Dermis microvascular lymphatic vessel endothelial cell (primary cell): ENCODE measurements at places on chromosomes 6 and 20. TPM values are rescaled to one million over a fixed set of nuclear protein-coding genes. Genes with fewer than 3 reads are reported as not detected.
A peak's percentile ranks its signal among the peaks of the same experiment; 100 is the strongest.

DNA sequence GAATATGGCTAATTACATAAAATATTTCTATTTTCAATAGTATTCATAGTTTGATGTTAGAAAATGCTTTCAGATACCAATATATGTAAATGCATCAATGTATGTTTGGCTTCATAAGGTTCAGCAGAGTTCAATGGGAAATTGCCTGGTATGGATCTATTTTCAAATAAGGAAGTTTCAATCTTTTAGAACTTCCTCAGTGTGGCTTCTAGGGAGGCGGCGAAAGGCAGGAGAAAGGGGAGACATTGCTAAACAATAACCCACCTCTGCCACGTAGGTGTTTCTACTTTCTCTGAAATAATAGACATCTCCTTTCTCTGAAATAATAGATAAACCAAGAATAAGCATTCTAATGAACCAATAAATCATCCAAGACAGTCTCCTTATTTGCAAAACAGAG lies 237.7 kb upstream of the RAB32 start:
- no peak for DNase-seq

DNA sequence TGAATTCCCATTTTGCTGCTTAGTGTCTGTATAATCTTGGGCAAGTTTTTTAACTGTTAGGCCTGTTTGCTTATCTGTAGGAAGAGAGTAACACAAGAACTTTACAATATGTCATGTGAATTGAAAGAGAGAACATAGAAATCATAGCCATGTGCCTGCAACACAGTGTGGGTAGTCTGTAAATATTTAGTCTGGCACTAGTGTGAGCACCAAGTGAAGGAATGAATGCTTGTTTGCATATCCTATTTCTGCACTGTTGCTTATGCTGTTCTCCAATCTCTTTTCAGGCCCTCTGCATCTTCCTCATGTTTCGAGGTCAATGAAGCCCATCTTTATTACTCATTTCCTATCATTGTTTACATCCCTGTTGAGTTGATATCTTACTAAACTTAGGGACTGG lies 49.2 kb downstream of the CBFA2T2 start:
- no peak for DNase-seq

DNA sequence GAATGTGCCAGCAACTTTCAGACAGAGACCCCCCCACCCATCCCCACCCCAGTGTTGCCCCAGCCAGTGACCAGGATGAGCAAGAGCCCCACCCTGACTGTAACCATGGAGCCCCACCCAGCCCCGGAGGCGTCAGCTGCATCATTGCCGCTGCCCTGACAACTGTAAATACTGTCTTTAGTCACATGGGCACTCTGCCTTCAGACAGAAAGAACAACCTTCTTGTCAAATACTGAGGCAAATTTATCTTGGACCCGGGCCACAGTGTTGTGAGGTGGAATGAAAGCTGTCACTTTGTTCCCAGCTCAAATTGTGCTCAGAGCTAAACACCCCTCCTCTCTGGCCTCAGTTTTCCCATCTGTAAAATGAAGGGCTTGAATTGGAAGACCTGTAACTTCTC lies 23.7 kb downstream of the MOCS3 start:
- peak; percentile 34 for DNase-seq

Gene CFB
- total RNA-seq = 0.13 and 0.51 TPM in 2 replicates

DNA sequence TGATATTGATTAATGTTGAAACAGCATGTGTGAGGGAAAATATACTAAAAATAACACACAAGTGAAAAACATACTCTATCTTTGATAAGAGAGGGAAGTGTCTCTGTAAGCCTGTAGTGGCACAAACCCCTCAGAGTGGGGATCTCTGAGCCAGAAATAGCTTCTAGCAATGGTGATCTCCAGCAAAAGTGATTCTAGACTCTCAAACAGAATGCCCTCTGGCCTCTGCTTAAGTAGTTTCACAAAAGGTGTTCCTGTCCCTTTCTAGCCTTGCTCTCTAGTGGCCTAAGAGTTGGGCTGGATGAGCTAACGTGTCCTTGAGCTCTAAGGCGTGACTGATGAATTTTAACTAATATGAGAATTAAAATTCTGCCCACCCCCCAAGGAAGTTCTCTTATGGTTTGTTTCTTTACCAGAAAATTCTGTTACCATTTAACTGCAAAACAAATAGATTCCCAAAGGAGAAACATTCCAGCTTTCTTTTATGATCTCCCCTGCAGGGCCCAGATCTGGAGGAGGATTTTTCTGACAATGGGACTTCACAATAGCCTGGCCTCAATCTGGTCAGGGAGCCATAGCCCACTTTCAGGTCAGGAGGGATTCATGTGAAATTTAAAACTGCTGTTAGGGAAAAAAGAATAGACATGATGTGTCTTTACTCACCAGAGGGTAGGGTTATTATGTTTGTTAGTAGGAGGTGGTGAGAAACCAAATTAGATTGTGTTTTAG lies 182.5 kb upstream of the LAMP5 start:
- DNase-seq = no peak

GRCh38 chr6:47700053-47700452 lies 1.7 kb downstream of the ADGRF4 start:
- DNase-seq = no peak

Gene OPRL1
- 2.3 and 2.7 TPM in 2 replicates for total RNA-seq

DNA sequence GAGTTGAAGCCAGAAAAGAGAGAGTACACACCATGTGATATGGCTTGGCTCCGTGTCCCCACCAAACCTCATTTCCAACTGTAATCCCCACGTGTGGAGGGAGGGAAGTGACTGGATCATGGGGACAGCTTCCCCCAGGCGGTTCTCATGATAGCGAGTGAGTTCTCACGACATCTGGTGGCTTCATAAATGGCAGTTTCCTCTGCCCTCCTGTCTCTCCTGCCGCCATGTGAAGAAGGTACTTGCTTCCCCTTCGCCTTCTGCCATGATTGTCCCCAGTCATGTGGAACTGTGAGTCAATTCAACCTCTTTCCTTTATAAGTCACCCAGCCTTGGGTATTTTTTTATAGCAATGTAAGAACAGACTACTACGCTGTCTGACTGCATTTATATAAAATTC lies 40.3 kb downstream of the TAF4 start:
- peak; percentile 64 for DNase-seq

DNA sequence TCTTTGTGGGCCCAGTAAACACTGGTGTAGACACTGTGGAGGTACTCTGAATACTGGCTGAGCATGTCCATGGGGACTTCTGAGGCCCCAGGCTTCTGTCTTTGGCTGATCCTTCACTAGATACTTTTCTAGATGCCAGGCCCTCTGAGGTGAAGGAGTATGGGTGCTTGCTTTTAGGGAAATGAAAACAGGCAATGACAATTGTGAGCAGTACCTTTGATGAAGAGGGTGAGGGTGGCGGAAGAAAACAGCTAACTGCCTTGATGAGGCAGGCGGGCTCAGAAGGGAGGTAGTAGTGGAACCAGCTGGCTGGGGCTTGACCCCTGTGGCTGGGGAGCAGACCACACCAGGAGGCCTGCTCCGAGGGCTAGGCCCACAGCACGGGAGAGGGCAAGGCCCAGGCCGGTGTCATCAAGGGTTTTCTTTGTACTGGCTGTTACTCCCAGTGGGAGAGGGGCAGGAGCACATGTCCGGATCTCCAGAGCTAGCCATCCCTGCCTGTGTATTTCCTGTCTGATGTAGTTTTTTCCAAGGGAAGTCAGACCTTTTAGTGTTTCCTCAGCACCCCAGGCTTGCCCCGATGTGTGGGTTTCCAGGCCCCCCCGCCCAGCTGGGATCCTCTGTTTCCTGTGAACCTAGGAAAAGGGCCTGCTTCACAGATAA lies 3.9 kb downstream of the PLCG1 start:
- peak; percentile 94 for DNase-seq

DNA sequence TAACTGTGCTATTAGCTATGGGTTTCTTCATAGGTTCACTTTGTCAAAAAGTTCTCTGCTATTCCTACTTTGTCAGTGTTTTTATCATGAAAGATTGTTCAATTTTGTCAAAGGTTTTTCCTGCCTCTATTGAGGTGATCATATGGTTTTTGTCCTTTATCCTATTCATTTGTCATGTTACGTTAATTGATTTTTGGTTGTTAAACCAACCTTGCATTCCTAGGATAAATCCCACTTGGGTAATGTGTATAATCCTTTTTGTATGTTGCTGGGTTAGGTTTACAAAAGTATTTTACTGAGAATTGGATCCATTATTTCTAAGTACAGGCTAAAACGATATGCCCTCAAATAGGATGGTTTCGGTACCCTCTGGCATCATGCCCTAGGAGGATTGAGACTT lies 5.0 kb downstream of the PHACTR2 start:
- no peak for DNase-seq

Gene CST5
- total RNA-seq = not detected in 2 replicates

GRCh38 chr6:71444222-71444621 lies 155.6 kb downstream of the OGFRL1 start:
- DNase-seq = peak; percentile 63
